ENCODE measurements at places on chromosomes 12 and 14.

DNA sequence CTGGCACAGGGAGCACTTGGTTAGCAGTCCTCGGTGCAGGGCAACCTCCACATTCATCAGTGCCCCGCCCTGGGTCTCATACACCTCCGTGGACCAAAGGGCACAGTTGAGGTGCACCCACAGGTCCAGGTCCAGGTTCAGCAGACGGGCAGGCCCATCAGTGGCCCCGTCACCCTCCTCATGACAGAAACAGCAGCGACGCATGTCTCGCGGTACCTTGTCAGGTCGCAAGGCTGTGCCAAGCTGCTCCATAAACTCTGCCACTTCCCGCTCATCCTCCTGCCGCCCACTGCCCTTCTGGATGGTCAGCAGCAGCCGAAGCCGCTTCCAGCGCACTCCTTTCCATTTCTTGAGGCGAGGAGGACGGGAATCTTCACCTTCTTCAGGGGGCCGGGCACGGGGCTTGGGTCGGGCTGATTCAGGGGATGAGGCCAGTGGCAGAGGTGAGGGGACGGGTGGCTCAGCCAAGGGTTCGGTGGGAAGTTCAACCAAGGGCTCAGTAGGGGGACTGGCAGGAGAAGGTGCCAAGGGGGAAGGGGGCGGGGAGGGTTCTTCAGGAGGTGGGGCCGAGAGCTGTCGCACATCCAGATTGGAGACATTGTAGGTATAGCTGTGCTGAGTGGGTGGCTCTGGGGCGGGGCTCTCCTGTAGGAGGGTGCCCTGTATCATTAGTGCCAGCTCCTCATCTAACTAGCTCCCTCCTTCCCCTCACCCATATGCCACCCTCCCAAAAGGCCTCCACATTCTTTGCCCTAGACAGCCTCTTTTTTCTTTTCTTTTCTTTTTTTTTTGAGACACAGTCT, 8.3 kb upstream of the PRKAG1 start:
- no peak for DNase-seq

GRCh38 chr12:68912916-68913315, 20.1 kb downstream of the CPM start:
- no peak for DNase-seq

DNA sequence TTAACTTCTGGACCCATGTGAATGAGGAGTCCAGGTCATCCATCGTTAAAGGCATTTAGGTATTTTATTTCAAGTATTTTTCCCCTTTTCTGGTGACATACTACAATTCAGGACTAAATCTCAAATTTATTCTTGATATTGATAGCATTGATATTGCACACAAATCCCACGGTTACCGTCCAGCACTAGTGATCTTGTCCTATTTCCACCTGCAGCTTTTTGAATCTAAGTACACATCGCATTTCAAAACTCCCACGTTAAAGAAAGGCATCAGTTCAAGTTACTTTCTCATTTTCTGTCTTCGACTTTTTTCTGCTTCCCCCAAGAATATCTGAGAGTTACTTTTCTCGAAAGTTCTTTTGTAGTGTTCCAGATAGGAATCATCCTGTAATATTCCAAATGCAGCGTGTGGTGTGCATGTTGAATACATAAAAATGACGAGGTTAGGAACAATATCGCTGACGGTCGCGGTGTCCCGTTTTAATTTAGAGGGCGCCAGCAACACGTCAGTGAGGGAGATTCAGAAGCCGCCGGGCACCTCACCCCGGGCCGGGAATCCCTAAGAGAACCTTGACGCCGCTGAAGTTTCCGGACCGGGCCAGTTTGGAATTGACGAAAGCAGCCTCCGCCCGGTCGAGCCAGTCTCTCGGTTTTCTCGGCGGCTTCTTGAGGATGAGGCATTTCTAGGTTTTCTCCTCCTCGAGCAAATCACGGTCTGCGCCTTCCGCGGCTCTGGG, 569 bp upstream of the RGS6 start:
- DNase-seq = no peak

DNA sequence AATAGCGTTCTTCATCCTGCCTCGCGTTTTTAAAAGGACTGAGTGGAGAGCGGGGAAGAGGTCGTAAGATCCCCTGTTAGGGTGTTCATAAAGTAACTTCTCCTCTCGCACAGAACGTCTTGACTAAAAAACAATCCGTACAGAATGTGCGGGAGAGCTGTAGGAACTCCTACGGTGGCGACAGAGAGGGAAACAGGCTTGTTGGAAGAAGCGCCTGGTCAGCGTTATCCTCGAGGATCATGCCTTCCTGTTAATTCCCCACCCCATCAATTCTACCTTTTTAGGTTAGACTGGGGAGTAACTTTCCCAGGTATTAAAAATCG, 399 bp upstream of the WASHC4 start:
- no peak for DNase-seq

- DNase-seq = no peak
These were observed 319.8 kb downstream of the CEP128 start for GRCh38 chr14:80621701-80622100.

DNA sequence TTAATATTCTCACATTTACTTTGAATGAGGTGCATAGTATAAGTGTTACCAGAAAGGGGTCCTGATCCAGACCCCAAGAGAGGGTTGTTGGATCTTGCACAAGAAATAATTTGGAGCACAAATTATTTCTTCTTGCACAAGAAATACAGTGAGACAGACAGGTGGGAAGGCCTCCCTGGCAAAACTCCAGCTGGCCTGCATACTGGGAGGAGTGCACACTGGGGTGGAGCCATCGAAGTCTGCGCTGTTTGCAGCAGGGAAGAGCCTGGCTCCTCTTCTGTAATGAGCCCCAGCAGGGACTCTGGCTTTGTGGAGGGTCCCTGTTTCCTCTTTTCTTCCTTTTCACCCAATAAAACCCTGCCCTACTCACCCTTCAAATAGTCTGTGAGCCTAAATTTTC, 141.6 kb downstream of the GLT1D1 start:
- no peak for DNase-seq

GRCh38 chr14:54698966-54699530, 132.1 kb downstream of the SAMD4A start:
- DNase-seq = no peak

DNA sequence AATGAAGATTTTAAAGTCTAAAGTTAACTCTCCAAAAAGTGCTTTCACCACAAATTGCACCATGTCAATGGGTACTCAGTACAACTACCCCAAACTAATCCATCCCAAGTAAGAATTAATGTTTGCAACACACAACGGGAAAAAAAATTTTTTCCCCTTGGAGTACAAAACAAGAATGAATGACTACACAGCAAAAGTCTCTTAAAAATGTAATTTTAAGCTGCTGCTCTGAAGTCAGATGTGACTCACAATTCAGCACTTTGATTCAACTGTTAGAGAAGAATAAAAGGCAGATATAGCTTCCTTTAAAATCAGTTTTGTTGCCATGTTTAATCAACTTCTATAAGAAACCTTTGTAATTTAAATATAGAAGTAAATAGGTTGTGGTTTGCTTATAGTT, 42.5 kb upstream of the VPS33A start:
- no peak for DNase-seq

DNA sequence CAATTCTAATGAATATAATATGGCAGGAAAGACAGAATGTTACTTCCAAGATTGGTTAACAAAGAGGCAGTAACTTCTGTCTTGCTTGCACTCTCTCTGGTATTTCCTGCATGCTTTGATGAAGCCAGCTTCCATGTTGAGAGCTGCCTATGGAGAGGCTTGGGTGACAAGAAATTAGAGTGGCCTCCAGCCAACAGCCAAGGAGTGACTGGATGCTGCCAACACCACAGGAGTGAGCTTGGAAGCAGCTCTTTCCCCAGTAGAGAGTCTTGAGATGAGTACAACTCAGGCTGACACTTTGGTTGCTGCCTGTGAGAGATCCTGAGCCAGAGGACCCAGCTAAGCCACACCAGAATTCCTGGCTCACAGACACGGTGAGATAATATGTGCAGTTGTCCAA, 183.1 kb downstream of the RMST start:
- no peak for DNase-seq

DNA sequence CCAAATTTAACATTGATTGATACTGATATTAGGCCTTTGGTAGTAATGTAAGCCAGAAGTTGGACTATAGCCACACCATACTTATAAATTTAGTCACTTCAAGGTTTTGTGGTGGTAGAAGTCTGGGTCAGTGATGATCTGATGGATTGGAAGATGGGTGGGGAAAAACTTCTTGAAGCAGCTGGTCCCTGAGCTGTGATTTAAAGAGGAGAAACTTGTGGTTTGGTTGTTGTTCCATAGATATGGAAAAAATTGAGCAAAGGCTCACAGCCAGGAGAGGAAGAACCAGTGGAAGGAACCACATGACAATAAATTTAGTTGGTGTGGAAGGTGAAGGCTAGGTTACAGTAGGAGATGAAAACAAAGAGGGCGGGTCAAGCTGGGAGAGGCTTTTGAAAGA, 26.1 kb downstream of the PTHLH start:
- DNase-seq = no peak

GRCh38 chr12:90939382-90939781, 15.6 kb downstream of the CCER1 start:
- no peak for DNase-seq

DNA sequence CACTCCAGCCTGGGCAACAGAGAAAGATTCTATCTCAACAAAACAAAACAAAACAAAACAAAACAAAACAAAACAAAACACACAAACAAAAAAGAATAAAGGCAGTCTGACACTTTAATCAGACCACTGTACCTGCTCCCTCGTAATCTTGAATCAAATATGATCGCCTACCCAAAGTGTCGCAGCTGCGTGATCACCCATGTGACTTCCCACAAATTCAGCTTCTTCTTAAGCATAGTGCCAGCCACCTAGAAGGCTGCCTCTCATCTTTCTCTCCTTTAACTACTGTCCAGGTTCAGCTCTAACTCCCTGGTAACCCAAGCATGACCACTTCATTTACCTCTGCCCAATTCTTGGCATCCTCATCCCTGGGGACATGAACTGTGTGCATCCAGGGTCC, 37.4 kb downstream of the FMNL3 start:
- no peak for DNase-seq

DNA sequence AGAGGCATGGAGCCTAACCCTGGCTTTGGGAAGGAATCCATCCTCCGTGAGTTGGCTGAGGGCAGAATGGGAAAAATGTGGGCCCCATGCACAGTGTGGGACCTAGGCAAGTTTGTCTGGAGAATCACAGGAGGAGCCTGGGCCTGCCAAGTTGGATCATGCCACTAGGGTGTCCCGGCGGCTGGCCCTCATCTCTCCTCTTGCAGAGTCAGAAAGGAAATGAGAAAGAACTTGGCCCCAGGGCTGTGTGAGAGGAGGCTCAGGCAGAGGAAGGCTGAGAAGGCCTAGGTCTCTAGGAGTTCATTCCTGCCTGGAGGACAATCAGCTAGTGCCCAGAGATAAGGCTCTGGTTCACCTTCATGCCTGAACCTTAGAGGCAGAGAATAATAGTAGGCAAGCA, 2.5 kb upstream of the ESRRB start:
- no peak for DNase-seq

DNA sequence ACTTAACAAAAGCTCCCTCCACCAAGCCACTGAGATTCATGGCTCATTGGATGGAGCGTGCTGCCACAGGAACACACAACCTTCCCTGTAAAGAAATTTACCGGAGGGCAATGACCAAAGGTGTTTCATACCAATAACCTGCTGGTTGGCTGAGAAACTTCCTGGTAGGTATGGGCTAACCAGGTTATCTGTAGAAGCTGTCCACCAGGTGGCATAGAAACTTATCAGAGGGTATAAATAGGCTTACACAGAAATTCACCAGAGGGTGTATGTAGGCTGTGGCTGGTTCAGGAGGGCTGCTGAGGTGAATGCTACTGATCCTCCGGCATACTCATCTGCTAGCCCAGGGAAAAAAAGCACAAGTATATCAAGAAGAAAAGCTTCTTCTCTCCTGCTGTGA, 27.1 kb upstream of the MTERF2 start:
- DNase-seq = no peak

DNA sequence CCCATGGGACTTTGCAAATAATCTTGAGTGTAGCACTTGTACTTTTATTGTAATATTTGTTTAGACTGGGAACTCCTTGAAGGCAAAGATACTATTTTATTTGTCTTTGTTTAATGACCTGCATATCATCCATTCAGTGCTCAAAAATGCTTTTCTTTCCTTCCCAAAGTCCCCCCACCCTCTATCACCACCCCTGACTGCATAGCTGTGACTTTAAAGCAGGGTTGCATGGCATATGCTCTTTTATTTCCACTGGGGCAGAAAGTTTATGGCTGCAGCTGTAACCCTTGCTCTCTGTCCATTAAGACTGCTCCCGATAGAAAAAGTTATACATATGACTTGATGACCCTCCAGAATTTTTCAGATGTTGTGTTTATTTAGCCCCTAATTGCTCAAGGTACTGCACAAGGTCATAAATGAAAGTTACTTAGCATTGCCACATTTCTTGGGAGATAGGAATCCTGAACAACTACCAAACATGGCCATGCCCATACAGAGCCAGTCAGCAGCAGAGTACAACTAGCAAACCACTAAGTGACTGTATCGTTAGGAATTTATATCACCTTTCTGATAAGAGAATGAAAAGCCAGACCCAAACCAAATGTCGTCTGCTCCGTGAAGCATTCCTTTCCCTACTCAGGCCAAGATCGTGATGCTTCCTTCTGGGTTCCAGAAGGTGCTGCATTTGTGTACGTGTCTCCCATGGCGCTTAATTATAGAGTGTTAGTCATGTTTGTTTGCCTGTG, 114.3 kb downstream of the DIP2B start:
- no peak for DNase-seq

GRCh38 chr14:89549381-89550125, 132.5 kb upstream of the FOXN3 start:
- DNase-seq = no peak

GRCh38 chr14:99230208-99231151, 41.5 kb downstream of the BCL11B start:
- peak; percentile 82 for DNase-seq

GRCh38 chr12:18731156-18731555, 6.7 kb downstream of the PLCZ1 start:
- DNase-seq = no peak

DNA sequence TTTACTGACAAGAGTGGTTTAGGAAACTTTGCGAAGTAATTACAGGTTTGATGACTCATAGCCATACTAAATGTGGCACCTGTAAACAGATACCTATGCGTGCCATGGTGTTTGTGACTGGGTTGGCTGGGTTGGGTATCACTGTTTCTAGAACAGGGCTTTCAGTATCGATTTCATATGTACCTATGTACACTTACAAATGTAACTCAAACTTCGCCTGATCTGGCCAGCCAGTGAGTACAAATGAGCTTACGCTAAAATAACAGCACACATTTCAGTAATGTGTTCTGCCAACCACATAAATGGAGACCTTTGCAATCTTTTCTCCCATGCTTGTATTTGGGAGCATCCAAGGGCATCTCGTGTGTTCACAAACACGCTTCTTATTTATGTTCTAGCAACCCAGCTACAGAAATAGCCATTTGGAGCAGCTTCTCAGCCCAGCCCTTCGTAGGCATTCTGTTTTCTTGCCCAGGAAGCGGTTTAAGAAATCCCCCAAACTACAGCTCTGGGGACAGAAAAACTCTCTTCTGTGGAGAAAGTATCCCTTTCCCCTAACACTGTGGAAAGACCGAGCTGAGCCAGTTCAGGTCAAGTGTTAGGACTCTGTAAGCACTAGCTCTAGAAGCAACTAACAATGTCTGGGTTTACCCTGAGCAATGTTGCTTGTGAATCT, 42.3 kb upstream of the MDM1 start:
- peak; percentile 12 for DNase-seq

Measured in effector CD4-positive, alpha-beta T cell (primary cell).